ENCODE measurements at places on chromosomes 7 and 10. TPM values are rescaled to one million over a fixed set of nuclear protein-coding genes. Genes with fewer than 3 reads are reported as not detected.

- H3K36me3 ChIP-seq = peaks cover 3% of the 10 kb centered on the region
- no peak overlapping the region for H3K27ac ChIP-seq
- H3K27me3 ChIP-seq = no peaks in the 10 kb centered on the region
- no peaks in the 10 kb centered on the region for H3K4me1 ChIP-seq
- no peak for DNase-seq
These were observed 153.4 kb downstream of the MLLT10 start for GRCh38 chr10:21687266-21688008.

- peaks cover 6% of the 10 kb centered on the region for H3K36me3 ChIP-seq
- DNase-seq = no peak
- no peak overlapping the region for H3K4me3 ChIP-seq
- H3K27me3 ChIP-seq = no peaks in the 10 kb centered on the region
- H3K27ac ChIP-seq = no peak overlapping the region
These were observed 14.5 kb upstream of the LRRC4 start for GRCh38 chr7:128045766-128046165.

GRCh38 chr7:112360681-112361080 lies 89.6 kb upstream of the IFRD1 start:
- no peak for DNase-seq
- no peak overlapping the region for H3K4me3 ChIP-seq
- H3K27me3 ChIP-seq = no peaks in the 10 kb centered on the region
- H3K4me1 ChIP-seq = no peaks in the 10 kb centered on the region

- no peaks in the 10 kb centered on the region for H3K36me3 ChIP-seq
- H3K27me3 ChIP-seq = no peaks in the 10 kb centered on the region
- no peak overlapping the region for H3K27ac ChIP-seq
- no peaks in the 10 kb centered on the region for H3K4me1 ChIP-seq
These were observed 28.1 kb downstream of the DCLRE1A start for GRCh38 chr10:113825791-113826190.

DNA sequence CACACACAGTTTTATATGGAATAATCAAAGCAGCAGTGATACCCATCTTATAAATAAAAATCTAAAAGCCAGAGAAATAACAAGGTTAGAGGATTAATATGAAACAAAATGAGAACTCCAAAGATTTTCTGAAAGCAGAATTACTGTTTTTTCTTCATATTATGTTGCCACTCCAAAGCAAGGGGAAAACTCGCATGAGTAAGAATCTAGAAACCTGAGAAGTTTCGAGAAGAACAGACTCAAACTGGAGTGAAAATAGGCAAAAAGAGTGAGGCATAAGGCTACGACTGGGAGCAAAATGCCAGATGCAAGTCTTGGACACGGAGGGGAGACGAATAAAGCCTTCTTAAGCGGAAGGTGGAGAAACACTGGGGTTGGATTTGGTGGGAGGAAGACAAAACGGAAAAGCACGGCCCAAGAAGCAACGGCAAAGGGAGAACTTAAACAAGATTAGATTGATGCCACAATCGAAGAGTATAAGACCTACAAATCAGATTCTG lies 923 bp downstream of the TNPO3 start:
- H3K27ac ChIP-seq = peak overlapping the region; percentile 97
- no peaks in the 10 kb centered on the region for H3K27me3 ChIP-seq
- peak overlapping the region; percentile 85 for H3K4me3 ChIP-seq
- DNase-seq = no peak

- H3K36me3 ChIP-seq = no peaks in the 10 kb centered on the region
- no peaks in the 10 kb centered on the region for H3K27me3 ChIP-seq
- no peak overlapping the region for H3K27ac ChIP-seq
- DNase-seq = no peak
- H3K4me3 ChIP-seq = no peak overlapping the region
These were observed 95.8 kb downstream of the RAMP3 start for GRCh38 chr7:45253368-45253767.

DNA sequence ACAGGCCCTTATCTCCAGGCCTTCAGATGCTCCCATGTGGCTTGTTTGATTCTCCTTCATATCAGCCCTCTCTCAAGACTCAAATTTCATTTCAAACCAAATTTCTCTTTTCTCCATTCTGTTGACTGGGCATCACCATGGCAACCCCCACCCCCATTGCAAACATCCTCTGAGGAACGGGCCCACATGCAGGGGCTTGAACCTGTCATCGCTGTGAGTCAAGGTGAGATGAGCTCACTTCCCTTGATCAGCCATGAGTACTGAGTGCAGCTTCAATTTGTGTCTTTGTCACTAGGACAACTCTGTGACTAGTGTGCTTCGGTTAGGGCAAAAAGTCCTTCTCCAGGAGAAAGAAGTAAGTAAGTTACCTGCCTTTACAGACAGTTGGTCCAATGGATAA lies 41.9 kb downstream of the CALML3 start:
- DNase-seq = no peak
- no peaks in the 10 kb centered on the region for H3K27me3 ChIP-seq
- H3K4me3 ChIP-seq = no peak overlapping the region
- H3K36me3 ChIP-seq = no peaks in the 10 kb centered on the region
- peaks cover 13% of the 10 kb centered on the region for H3K4me1 ChIP-seq
- no peak overlapping the region for H3K27ac ChIP-seq

DNA sequence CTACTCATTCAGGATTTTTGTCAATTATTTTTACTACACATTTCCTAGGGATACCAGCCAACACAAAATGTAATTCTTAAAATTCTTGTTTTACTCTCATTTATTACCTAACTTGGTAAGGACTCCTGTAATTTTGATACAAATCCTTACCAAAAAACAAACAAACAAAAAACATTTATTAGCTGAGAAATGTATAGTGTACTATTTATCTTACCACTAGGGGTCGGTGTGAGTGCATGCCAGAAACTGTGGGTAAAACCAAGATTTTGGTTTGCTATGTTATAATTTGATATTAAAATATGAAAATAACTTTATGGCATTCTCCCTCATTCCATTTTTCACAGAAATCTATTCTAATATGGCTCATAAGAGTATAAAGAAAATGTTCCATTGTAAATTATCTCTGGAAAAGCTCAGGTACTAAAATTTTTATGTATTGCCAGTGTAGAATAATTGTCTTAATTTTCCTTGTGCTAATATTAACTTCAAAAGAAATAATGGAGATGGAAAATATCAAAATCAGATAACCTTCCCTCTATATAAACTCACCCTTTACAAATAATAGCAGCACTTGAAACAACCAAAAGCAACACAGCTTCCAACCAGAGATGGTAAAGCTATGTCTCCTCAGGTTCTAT lies 290.8 kb upstream of the PCDH15 start:
- no peak overlapping the region for H3K27ac ChIP-seq
- H3K27me3 ChIP-seq = no peaks in the 10 kb centered on the region
- DNase-seq = no peak
- no peak overlapping the region for H3K4me3 ChIP-seq
- H3K4me1 ChIP-seq = no peaks in the 10 kb centered on the region
- H3K36me3 ChIP-seq = no peaks in the 10 kb centered on the region

DNA sequence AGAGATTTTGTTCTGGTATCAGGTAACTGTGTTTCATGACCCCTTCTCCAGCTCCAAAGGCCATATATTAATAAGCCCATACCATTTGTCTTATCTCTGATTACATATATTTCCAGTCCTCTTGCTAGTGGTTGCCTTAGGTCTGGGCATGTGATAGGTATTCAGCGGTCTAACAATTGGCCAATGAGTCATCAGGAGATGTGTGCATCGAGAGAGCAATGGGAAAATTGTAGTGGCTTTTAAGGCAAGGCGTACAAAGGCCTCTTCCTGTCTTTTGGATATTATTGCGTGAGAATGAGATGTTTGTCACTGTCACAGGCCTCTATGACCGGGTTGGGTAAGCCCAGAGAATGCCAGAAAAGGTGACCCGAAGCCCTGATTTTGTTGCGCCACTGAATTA lies 38.6 kb upstream of the SFRP5 start:
- no peak for DNase-seq
- H3K36me3 ChIP-seq = no peaks in the 10 kb centered on the region
- H3K4me1 ChIP-seq = no peaks in the 10 kb centered on the region
- H3K4me3 ChIP-seq = no peak overlapping the region
- H3K27me3 ChIP-seq = no peaks in the 10 kb centered on the region
- no peak overlapping the region for H3K27ac ChIP-seq

The SERPINE1 gene
- polyA plus RNA-seq = 5.8 TPM

The PGAM2 gene
- 0.13 TPM for polyA plus RNA-seq

- H3K36me3 ChIP-seq = no peaks in the 10 kb centered on the region
- H3K27me3 ChIP-seq = no peaks in the 10 kb centered on the region
- peaks cover 6% of the 10 kb centered on the region for H3K4me1 ChIP-seq
These were observed 21.8 kb upstream of the YWHAG start for GRCh38 chr7:76380623-76380966.

The PDZD7 gene
- 0.07 TPM for polyA plus RNA-seq

GRCh38 chr7:111516612-111517011 lies 45.7 kb downstream of the IMMP2L start:
- no peaks in the 10 kb centered on the region for H3K4me1 ChIP-seq
- DNase-seq = no peak
- H3K27ac ChIP-seq = no peak overlapping the region
- H3K36me3 ChIP-seq = no peaks in the 10 kb centered on the region

DNA sequence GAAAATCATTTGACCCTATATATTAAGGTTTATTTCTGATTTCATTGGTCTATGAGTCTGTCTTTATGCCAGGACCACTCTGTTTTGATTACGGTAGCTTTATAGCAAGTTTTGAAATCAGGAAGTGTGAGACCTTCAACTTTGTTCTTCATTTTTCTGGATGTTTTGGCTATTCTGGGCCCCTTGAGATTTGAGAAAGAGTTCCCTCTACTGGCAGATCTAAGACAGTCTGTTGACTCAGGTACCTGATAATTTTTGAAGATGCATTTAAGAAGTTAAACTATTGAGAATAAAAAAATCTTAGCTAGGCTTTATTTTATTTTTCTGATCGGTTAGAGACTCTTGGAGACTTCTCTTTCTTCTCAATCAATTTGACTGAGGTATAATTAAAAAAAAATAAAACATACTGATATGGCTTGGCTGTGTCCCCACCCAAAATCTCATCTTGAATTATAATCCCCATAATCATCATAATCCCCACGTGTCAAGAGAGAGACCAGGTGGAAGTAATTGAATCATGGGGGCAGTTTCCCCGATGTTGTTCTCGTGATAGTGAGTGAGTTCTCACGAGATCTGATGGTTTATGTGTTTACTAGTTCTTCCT lies 209.2 kb downstream of the SNX10 start:
- no peak overlapping the region for H3K27ac ChIP-seq
- no peaks in the 10 kb centered on the region for H3K4me1 ChIP-seq
- H3K36me3 ChIP-seq = no peaks in the 10 kb centered on the region
- no peak overlapping the region for H3K4me3 ChIP-seq
- no peak for DNase-seq

DNA sequence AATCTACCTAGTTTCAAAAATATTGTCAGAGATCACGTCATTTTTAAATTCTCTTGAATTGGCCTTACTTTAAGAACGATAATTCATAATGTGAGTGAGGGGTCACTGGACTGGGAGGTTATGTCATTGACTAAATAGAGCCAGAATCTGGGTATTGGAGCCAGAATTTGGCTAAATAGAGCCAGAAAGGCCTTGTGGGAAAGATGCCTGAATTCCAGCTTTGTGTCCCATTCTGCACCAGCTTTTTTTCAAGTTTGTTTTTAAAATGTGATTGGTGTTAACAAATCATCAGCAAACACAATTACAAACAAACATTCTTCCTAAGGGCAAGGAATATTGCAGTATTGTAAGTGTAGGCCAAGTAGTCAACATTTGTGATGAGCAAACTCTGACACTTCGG lies 233.2 kb upstream of the PRKCQ start:
- H3K4me1 ChIP-seq = no peaks in the 10 kb centered on the region
- no peaks in the 10 kb centered on the region for H3K36me3 ChIP-seq
- H3K27ac ChIP-seq = no peak overlapping the region
- DNase-seq = no peak

DNA sequence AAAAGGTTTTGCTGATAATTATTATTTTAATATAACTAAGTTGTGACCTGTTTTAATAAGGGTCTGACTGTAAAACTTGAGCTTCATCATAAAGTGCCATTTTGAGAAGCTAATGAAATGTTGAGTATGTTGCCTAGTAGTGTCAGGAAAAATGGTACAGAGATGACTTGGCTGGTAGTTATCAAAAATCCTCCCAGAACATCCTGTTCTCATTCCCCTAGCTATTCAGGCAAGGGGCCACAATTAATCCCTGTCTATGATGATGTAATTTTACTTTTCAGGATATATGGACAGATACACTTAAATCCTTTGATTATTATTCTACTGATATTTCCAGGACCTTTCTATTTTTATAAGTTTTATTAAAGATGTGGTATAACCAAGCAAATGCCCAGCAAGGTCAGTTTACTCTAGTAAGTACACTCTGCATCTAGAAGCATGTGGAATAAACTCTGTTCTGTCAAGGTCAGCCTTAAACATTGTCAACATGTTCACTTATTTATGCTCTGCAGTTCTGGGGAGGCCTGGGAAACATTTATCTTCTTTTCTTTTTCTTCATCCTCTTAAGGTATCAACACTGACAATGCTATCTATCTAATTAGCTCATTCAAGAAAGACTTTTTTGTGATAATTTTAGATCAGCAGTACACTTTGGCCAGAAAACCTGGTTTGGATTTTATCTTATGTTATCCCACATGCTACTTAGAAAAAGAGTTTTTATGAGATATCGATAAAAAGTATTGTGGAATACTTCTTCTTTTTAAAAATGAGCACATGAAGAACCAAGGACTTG lies 32.1 kb downstream of the BTRC start:
- H3K4me1 ChIP-seq = no peaks in the 10 kb centered on the region
- no peak overlapping the region for H3K27ac ChIP-seq
- H3K4me3 ChIP-seq = no peak overlapping the region
- H3K36me3 ChIP-seq = no peaks in the 10 kb centered on the region
- H3K27me3 ChIP-seq = no peaks in the 10 kb centered on the region
- DNase-seq = no peak

- H3K27me3 ChIP-seq = no peaks in the 10 kb centered on the region
- no peaks in the 10 kb centered on the region for H3K36me3 ChIP-seq
- no peak for DNase-seq
- H3K4me3 ChIP-seq = no peak overlapping the region
These were observed 90.0 kb downstream of the EGFR start for GRCh38 chr7:55108818-55109217.
